ENCODE measurements at places on chromosomes 13 and 19.
A peak's percentile ranks its signal among the peaks of the same experiment; 100 is the strongest.

GRCh38 chr19:56839652-56840450 lies 675 bp downstream of the PEG3 start:
- DNase-seq: no peak

DNA sequence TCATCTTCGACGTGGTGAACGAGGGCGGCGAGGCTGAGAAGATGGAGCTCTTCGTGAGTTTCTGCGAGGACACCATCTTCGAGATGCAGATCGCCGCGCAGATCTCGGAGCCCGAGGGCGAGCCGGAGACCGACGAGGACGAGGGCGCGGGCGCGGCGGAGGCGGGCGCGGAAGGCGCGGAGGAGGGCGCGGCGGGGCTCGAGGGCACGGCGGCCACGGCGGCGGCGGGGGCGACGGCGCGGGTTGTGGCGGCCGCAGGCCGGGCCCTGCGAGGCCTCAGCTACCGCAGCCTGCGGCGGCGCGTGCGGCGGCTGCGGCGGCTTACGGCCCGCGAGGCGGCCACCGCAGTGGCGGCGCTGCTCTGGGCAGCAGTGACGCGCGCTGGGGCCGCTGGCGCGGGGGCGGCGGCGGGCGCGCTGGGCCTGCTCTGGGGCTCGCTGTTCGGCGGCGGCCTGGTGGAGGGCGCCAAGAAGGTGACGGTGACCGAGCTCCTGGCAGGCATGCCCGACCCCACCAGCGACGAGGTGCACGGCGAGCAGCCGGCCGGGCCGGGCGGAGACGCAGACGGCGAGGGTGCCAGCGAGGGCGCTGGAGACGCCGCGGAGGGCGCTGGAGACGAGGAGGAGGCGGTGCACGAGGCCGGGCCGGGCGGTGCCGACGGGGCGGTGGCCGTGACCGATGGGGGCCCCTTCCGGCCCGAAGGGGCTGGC lies 52.6 kb downstream of the MAP4K1 start:
- DNase-seq: peak; percentile 55

- DNase-seq: no peak
Observed at GRCh38 chr13:98226496-98226895, 49.4 kb upstream of the RNF113B start.

DNA sequence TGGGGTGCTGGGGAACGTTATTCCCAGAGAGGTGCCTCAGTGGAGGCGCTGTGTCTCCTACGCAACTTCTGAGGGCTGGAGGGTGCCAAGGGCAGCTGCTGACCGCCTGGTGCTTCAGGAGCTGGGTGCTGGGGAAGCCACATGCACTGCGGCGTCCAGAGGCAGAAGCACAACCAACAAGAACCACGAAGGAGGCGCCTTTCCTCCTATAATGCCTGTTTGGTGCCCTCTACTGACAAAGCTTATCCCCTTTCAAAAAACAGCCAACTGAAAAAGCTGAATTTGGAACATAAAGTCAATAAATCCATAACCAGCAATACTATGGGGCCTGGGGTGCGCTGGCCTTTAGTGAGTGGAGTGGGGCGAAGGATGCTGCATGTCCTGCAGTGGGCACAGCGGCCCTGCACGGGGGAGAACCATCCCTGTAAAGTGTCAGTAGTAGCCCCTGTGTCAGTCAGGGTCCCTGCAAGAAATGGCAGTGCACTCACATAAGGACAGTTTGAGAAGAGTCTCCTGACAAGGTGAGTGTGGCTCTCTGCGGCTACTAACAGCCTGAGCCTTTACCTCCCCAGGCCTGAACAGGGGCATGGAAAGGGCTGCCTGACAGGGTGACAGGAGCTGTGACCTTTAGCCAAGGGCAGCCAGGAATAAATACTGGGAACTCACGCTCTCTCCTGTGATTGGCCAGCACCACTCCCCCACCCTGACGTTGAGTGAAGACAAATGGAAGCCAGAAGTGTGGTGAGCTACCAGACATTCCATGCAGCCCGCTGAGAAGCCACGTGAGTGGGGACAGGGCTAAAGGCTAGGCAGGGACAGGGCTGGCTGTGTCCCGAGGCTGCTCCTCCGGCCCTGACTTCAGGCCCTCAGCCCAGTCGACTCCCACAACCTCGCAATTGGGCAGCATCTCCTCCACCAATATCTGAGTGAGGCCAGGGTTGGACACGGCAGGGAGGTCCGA lies 4.5 kb upstream of the B3GNT8 start:
- no peak for DNase-seq

- no peak for DNase-seq
Observed at GRCh38 chr19:35533201-35533821, at the start of gene GAPDHS. Gene GAPDHS, plus strand, starts transcription at chr19:35533456. Its CDS starts 72 bp downstream, at chr19:35533528.

DNA sequence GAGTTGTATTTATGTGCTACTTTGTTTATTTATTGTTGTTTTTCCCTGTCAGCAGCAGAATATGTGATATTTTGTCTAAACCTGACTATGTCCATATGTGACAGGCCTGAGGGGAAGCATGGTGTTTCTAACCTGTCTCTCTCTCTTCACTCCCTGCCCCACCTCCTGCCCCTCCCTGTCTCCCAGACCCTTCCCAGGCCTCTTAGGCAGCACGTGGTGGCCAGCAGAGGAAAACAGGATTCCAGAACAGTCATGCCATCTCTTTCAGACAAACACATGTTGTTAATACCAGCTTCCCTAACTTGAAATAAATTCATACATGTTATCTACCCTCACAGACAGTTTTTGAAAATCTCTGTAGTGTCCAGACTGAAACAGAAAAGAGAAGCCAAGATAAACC lies 31.0 kb upstream of the ATP11A start:
- no peak for DNase-seq

DNA sequence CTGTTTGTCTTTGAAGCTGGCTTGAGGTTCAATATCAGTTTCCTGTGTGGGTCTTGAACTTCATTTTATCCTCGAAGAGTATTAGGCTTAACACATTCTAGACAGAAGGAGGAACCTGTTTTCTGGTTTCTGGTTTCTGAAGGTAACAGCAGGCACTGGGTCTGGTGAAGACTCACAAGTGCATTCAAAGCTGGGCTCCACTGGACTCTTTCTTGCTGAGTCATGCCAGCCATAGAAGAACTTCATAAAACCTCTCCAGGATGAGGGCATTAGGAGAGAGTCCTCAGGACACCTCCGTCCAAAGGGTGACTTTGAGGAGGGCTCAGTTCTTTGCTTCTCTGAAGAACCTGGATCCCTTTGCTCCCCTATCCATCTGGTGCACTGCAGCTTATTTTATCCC lies 668.6 kb upstream of the SLC10A2 start:
- DNase-seq: no peak

GRCh38 chr19:5394551-5395505 lies 54.2 kb upstream of the PTPRS start:
- no peak for DNase-seq

- no peak for DNase-seq
Observed at GRCh38 chr19:16154557-16154956, 11.1 kb downstream of the HSH2D start.

- no peak for DNase-seq
Observed at GRCh38 chr13:111661052-111661451, 340.6 kb downstream of the TEX29 start.

- DNase-seq: no peak
Observed at GRCh38 chr19:35052599-35053190, 11.2 kb downstream of the HPN start.

- DNase-seq: no peak
Observed at GRCh38 chr19:21566073-21566472, 60.7 kb downstream of the ZNF429 start.

GRCh38 chr13:62847520-62847919 lies 1431.9 kb upstream of the PCDH20 start:
- no peak for DNase-seq

DNA sequence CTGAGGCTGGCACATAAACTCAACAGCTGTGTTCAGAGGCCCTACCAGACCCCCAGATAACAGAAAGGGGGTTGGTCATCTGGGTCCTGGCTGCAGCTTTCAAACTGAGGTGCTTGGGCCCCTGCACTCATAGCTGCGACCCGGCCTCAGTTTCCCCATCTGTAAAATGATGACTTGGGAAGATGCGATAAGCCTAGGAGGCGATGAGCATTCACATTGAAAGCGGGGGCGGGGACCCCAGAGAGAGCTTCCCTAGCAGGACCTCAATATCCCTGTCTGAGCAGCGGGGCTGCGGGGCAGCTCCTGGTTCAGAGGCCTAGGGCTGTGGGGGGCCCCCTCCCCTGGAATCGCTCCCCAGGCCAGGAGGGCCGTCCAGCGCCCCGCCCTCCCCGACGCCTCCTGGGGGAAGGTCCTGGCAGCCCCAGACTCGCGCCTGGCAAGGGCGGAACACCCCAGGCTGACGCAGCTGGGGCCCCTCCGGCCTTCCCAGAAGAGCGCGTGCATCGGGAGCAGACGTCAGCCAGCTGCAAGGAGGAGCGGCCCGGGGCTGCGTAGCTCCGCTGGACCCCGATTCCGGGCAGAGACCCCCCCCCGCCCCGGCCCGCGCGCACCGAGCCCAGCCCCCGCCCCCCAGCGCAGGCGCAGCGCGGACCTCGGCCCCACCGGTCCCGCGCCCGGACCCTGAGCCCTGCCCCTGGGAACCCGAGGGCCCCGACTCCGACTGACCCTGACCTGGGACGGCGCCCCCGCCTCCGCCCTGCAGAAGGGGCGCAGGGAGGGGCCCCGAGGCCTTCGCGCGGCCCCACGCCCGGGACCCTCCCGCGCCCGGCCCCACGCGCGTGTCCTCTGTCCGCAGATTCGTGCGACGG lies 3.5 kb downstream of the FSTL3 start:
- DNase-seq: no peak

DNA sequence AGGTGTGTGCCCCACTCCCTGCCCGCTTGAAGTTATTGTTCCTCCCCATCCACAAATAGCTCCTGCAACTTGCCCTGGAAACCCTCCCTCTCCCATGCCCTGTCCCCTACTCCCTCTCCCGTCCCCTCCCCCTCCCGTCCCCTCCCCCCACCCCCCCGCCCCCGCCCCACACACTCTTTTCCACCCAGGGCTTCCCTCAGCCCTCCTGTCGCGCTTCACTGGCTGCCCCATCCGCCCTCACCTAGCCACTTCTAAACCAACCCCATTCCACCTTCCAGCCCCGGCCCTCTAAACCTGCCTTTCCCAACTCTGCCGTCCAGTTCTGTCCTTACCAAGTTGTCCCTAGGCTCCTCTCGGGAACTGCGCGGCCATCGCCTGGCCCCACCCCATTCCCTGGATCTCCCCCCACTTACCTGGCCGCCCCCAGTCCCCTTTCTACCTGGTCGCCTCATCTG lies 993 bp downstream of the RGL3 start:
- DNase-seq: no peak

- DNase-seq: no peak
Observed at GRCh38 chr13:21208652-21209154, 32.2 kb downstream of the MRPL57 start.

DNA sequence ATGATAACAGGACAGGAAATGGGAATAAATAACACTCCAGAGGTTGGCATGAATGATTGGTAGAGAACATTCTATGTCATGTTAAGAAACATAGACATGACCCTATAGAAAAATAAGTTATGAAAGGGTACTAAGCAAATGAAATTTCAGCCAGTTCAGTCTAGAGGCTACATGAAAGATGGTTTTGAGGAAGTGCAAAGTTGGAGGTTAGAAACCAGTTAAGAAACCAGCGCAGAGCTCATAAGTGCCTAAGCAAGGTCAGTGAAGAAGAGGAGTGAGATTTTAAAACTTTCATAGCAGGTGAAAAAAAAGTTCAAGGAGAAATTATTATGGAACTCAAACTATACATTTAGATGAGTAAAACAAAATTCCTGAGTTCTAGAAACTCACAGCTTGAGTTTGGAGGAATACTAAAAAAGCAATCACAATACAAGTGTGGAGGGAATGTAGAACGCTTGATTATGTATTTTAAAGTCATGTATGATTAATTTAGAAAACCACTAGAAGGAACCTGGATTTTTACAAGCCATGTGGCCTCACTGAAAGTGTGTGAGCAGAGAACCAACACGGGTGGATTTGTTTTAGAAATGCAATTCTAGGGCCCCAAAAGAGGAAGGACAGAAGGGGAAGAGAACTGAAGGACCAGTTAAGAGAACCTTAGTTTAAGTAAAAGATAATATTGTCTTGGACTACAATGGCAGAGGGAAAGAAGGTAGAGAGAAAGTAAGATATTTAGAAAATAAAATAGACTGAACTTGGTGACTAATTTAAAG lies 162.4 kb downstream of the PCDH20 start:
- DNase-seq: no peak
